ENCODE measurements at places on chromosomes 2 and 18. TPM values are rescaled to one million over a fixed set of nuclear protein-coding genes. Genes with fewer than 3 reads are reported as not detected.

Gene RAB27B
- 4.9 TPM for total RNA-seq

Gene VWA3B
- not detected for total RNA-seq

Gene NFATC1
- not detected for total RNA-seq

Gene HOXD4
- not detected for total RNA-seq

Gene CFAP210
- not detected for total RNA-seq

Gene ITGB6
- 14.8 TPM for total RNA-seq

Gene REG1A
- total RNA-seq = not detected

Gene PLB1
- 0.26 TPM for total RNA-seq

Gene MYOM1
- 0.13 TPM for total RNA-seq

Gene CCDC142
- total RNA-seq = 31.9 TPM

Gene GAD1
- 29.8 TPM for total RNA-seq

Gene IWS1
- 34.8 TPM for total RNA-seq

Gene GRHL1
- 5.5 TPM for total RNA-seq

Gene CCBE1
- total RNA-seq = not detected

Gene SATB2
- 0.18 TPM for total RNA-seq

Gene ACMSD
- total RNA-seq = not detected

Gene TCF23
- total RNA-seq = not detected

Gene LHCGR
- total RNA-seq = not detected

Gene CNDP1
- not detected for total RNA-seq

Gene UPP2
- total RNA-seq = not detected

Gene RTKN
- 128 TPM for total RNA-seq

Gene REG3G
- total RNA-seq = not detected

Gene RIF1
- total RNA-seq = 15.9 TPM

Gene DYSF
- total RNA-seq = not detected

Gene ANTXR1
- not detected for total RNA-seq

Gene C2orf66
- not detected for total RNA-seq

Gene ZNF2
- total RNA-seq = 0.69 TPM

Gene KIAA2012
- 0.05 TPM for total RNA-seq

Gene C2orf74
- not detected for total RNA-seq

Gene SMARCAL1
- 8.5 TPM for total RNA-seq

Gene IL1R2
- 3.9 TPM for total RNA-seq

Gene DES
- total RNA-seq = 0.63 TPM

Gene GPR39
- 18.0 TPM for total RNA-seq

Gene SERPINB4
- not detected for total RNA-seq

Gene SCYGR4
- not detected for total RNA-seq

Gene RTTN
- total RNA-seq = 8.0 TPM

Gene ASPRV1
- total RNA-seq = 1.1 TPM

Gene SCN7A
- total RNA-seq = not detected

Gene SCG2
- total RNA-seq = not detected

Gene HOXD9
- not detected for total RNA-seq

Gene GALR1
- not detected for total RNA-seq

Gene FAM228A
- not detected for total RNA-seq

Gene CD226
- total RNA-seq = not detected

Gene TGFA
- total RNA-seq = 43.3 TPM

Gene ANKRD30BL
- total RNA-seq = not detected

Gene LBX2
- total RNA-seq = 4.8 TPM

Gene ZNF892
- not detected for total RNA-seq

Gene RESP18
- not detected for total RNA-seq

Gene RNF138
- 43.0 TPM for total RNA-seq

Gene GPAT2
- total RNA-seq = not detected

Gene TUBB8B
- total RNA-seq = not detected

Gene EVX2
- not detected for total RNA-seq

Gene SPHKAP
- total RNA-seq = not detected

Gene FBXO48
- total RNA-seq = 0.05 TPM

Gene DPY30
- 61.4 TPM for total RNA-seq

Gene REEP1
- 0.13 TPM for total RNA-seq

Gene CXCR4
- total RNA-seq = 4.9 TPM

Gene SGPP2
- total RNA-seq = 16.9 TPM

Gene CFC1
- not detected for total RNA-seq

Measured in HT-29 (cell line).